ENCODE measurements at places on chromosomes 6 and 20.

- no peak for DNase-seq
Measured at GRCh38 chr6:32815996-32816395, 806 bp downstream of the HLA-DOB start.

DNA sequence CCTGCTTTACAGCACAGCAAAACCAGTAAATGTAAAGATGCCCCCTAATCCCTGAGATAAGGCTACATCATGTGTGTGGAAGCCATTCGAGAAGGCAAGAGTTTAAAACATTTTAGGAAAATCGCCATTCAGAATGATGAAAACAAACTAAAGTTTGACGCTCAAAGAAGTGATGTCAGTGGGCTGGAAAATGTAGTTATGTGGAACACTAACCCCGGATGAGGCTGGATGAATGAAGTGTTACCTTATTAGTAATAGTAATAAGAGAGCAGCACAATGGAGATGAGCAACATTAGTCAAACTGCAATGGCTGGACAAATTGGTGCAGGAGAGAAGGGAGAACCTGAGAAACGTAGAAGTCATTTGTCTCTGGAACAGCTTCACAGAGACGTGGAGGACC lies 130.7 kb upstream of the ARID1B start:
- no peak for DNase-seq

- no peak for DNase-seq
Measured at GRCh38 chr6:158861686-158862381, 42.7 kb upstream of the EZR start.

- DNase-seq = no peak
Measured at GRCh38 chr6:167946007-167946406, 51.5 kb upstream of the KIF25 start.

GRCh38 chr6:169701311-169701953 lies 397 bp downstream of the WDR27 start:
- DNase-seq = peak; percentile 12

DNA sequence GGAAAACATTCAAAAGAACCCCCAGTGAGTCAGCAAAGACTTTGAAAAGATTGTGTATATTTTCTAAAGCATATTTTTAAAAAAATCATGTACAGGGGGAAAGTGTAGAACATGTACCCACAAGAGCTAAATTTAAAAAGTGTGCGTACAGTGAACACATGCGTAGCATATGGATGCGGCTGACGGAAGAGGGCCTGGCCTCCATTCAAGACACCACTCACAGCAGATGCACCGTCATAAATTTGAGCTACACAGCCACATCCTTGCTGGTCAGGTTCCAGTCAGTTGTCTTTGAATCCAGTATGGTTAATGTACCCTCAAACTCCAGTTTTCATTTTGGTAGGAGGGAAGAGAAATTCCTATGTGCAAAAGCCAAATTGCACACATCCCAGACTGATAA lies 54.3 kb upstream of the SPACA1 start:
- no peak for DNase-seq

DNA sequence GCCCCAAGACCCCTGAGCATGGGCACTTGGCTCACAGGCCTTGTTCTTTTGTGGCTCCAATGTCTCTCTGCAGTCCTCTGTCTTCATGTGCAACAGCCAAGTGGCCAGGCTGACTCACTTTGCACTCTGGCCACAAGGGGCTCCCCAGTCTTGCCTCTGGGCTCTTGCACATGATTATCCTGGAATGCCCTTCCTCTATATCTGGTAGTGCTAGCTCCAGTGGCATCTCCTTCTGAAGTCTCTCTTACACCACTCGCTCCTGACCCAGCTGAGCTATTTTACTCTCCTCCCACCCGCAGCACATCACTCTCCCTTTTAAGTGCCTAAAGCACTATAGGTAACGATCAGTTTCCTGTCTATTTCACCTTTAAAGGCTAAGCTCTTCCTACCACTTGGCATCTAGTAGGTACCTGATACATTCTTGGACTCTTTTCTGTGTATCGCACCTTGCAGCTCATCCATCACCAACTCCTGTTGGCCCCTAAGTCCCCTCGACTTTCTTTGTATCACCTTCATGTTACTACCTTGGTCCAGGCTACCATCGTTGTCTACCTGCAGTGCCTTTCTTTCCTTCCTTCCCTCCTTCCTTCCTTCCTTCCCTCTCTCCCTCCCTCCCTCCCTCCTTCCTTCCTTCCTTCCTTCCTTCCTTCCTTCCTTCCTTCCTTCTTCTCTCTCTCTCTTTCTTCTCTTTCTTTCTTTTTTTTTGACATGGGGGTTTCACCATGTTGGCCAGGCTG lies 211.9 kb upstream of the RNF24 start:
- peak; percentile 66 for DNase-seq

DNA sequence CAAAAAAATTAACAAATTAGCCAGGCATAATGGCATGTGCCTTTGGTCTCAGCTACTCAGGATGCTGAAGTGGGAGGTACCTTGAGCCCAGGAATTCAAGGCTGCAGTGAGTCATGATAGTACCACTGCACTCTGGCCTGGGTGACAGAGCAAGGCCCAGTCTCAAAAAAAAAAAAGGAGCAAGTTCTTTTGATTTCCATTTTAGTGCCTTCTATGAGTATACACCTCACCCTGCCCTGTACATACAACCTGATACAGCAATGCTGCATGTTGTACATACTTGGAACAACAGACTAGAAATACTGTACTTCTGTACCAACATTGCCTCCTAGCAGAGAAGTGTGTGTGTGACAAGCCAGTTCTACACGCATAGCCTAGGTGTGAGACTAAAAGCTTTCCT lies 97.3 kb upstream of the CARMIL1 start:
- DNase-seq = peak; percentile 34

GRCh38 chr6:159880412-159880975 lies 10.3 kb upstream of the MAS1 start:
- no peak for DNase-seq

GRCh38 chr6:96947055-96947454 lies 22.5 kb downstream of the KLHL32 start:
- no peak for DNase-seq

DNA sequence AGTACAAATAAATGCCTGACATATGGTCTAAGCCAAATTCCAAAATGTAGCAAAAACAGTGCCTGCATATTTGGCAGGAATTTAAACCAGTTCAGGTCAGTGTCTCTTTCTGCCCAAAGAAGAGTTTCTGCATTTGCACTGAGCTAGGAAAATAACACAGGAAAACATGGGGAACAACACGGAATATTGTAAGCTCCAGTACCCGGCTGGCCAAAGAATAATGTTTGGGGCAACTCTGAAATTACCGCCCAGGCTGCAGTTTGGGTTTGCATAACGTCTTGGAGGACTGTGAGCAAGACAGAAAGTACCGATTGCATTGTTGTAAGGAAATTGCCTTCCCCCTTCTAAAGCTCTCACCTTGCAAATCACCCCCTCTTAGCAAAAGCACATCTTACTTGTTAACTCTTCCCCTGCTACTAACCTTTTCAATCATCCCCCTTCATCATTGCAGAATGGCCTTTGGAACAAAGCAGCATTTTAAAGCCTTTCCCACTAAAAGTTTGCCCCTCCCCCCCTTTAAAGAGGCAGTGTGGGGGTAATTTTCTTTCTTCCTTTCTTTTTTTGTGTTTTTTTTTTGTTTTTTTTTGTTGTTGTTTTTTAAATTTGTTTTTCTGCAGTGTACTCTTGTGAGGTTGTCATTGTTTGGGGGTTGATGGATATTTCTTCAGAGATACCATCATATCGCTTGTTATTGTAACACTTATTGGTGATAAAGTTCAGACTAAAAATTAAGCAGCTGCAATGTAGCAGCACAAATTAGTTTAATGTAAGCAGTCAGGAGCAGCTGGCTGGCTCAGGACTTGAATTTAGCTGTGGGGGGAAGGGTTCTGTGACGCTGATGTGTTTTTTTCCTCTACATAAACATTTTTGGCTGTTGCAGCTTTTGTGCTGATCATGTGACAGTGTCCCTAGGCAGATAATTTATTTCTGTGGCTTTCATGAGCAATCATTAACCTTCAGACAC lies 100.0 kb upstream of the CITED2 start:
- peak; percentile 34 for DNase-seq

- DNase-seq = no peak
Measured at GRCh38 chr20:21520702-21521595, 7.1 kb upstream of the NKX2-2 start.

- peak; percentile 56 for DNase-seq
Measured at GRCh38 chr6:9139746-9140145, 704.4 kb upstream of the SLC35B3 start.

- DNase-seq = no peak
Measured at GRCh38 chr20:63310265-63310991, 17.4 kb downstream of the COL20A1 start.

GRCh38 chr6:14060971-14061370 lies 56.6 kb upstream of the CD83 start:
- DNase-seq = no peak

GRCh38 chr6:54618572-54618971 lies 228.0 kb upstream of the FAM83B start:
- DNase-seq = no peak

DNA sequence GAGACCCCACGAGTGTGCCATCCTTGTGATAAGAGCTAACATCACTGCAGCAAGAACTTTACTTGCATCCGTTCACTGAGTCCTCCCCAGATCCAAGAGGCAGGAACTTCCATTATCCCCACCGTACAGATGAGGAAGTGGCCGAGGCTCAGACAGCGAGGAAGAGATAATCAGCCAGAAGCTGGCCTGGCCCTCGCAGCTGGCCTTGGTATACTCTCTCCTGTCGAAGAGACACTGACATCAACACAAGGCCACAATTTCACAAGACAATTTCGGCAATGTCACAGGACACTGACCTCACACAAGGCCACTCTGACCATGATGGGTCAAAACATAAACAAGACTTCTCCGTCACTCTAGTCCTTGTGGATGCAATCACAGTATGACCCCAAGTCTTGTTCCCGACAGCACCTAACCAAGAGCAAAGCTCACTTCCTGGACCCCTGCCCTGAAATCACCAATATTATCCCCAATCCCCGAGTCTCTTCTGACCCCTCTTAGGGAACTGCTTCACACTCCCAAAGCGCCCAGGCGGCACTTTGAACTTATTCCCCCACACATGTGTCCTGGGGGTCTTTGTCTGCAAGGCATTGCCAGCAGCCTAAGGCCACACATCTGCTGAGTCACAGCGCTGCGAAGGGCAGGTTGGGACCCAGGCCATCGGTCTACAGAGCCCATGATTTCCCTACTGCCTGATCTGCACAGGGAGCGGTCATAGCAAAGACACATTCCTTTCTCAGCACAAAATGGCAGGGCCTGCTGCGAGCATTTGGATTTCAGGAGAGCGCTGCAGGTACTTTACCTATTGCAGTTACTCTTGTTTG lies 14.8 kb upstream of the VAPB start:
- DNase-seq = no peak

DNA sequence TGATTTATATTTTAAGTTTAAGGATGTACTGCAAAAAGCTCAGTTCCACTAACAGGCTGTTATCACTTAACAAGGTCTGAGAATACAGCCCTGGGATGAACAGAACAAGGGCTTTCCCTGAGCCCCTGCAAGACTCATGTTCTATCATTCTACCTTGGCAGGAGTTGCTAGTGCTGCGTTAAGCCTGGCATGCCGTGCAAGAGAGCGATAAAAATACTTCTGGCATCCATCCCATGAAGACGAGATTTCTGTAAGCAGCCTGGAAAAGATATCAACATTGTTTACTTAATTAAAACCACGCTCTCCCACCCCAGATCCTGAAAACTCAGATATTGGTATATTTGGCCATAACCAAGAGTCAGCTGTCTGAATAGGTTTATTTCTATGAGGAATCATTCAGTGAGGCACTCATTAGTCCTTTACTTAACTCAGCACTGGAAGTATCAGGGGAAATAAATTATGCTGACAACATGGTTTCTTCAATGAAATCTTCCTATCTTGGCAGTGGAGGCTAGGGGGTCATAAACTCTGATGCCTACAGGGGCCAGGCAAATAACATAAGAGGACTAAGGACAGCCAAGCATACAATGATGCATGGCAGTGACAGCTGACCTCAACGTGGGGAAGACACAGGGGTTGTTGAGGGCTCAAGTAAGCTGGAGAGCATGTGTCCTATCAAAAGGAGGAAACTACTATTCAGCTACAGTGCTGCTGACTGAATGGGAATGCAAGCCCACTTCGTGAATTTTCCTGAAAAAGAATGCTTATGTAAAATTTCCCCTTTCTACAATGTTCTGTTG lies 37.6 kb upstream of the LYRM2 start:
- peak; percentile 25 for DNase-seq

- DNase-seq = peak; percentile 33
Measured at GRCh38 chr20:8389381-8390036, 257.4 kb downstream of the PLCB1 start.

DNA sequence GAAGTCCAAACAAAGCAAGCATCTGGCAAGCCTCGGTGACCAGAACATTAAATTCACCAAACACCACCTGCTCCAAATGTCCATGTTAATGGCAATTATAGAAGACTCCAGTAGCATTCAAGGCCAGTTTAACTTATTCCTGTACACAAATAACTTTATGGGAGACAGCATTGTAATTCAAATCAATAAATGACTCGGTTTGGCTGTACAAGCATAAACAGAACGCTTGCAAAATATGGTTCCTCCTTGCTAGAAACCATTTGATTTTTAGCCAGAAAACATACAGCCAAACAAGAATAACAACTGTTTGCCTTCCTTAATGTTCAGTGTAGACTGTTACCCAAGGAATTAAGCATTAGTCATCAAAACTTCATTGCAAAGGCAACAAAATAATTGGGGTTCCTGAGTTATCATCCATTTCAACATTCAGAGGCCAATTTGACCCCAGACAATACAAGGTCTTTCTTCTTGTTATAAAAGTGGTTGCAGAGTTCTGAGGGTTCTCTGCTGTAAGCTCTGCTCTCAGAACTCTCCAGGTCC lies 125.1 kb downstream of the BFSP1 start:
- no peak for DNase-seq

DNA sequence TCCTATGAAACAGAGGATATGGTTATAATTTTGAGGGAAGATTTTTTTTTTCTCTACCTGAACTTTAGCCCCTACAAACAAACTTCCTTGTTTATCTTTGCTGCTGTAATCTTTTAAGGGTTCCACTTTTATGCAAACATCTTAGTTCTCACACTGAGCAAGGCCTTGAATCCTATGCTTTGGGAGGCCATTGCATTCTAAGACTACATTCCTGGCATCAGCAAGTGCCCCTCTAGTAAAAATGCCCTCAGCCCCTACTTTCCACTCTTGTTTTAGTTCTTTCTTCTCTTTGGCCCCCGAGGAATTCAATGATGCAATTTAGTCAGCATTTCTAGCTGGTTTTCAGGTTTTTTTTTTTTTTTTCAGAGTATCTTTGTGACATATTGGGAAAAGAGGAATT lies 8.1 kb upstream of the AHI1 start:
- no peak for DNase-seq

DNA sequence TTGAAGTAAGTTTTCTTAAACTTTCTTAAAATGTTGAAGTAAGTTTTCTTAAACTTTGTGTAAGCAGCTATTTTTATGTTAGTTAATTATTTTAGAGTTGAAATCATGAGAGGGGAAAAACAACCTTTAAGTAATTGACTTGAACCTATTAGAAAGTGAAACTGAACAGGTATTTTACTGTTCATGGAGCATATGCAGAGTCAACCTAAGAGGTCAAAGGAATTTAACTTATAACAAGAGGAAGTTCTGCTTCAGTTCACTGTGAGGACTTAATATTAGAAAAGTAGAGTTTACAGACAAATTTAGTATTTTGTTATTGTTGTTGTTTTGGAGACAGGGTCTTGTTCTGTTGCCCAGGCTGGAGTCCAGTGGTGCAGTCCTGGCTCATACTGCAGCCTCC lies 38.0 kb downstream of the CDYL start:
- no peak for DNase-seq

GRCh38 chr6:133972388-133972787 lies 19.4 kb downstream of the TBPL1 start:
- no peak for DNase-seq

- peak; percentile 3 for DNase-seq
Measured at GRCh38 chr6:115838763-115839401, 221.8 kb downstream of the FRK start.

All from astrocyte (in vitro differentiated cells and primary cell).